Ovary (tissue), 10 donors: ENCODE measurements at places on chromosomes 1 and 21.

DNA sequence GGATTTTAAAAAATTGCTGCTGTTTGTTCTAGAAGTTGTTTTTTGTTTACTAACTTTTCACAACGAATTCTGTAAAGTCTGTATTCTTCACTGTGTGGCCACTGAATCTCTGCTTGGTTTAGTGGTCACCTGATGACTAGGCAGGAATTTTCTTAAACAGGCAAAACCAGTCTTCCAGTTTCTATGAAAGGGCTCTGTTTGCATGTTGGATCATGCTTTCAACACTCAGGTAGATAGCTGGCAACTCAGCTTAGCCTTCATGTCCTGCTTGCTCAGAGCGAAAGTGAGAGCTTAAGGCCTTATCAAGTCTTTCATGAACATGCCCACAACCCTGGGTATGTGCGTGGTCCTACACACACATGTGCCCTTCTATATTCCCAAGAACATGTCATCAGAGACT lies 52.4 kb upstream of the CCDC190 start:
- DNase-seq: no peak

DNA sequence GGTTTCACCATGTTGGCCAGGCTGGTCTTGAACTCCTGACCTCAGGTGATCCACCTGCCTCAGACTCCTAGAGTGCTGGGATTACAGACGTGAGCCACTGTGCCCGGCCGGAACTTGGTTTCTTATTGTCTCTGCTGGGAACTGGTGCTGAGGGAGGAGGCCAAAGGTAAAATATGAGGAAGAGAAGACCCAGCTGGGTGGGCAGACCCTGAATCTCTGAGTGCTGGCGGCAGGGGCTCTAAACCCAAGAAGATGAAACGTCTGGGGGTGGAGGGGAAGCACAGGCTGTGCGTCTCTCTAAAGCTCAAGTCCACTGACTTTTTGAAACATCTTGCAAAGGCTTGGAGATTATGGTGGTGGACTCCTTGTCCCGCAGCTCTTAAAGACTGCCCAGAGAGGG lies 82.0 kb upstream of the TLR5 start:
- no peak for DNase-seq

GRCh38 chr1:59520827-59521418 lies 224.0 kb downstream of the FGGY start:
- peak; percentile 76 for DNase-seq

DNA sequence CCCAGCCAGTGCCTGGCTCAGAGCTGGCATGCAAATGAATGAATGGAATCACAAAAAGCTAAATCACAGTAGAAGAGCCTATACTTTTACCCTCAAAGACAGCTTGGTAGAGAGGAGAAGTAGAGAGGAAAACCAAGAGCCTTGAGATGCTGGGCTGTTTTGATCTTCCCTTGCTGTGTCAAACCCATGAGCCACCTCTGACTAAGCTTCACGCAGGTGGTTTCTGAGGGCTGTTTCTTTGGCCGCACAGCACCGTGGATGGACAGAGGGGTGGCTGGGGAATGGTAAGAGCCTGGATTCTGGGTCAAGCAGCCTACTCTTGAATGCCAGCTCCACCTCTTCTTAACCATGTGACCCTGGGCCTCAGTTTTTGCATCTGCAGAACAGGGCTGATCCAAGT lies 18.6 kb downstream of the ABCG1 start:
- DNase-seq: no peak

DNA sequence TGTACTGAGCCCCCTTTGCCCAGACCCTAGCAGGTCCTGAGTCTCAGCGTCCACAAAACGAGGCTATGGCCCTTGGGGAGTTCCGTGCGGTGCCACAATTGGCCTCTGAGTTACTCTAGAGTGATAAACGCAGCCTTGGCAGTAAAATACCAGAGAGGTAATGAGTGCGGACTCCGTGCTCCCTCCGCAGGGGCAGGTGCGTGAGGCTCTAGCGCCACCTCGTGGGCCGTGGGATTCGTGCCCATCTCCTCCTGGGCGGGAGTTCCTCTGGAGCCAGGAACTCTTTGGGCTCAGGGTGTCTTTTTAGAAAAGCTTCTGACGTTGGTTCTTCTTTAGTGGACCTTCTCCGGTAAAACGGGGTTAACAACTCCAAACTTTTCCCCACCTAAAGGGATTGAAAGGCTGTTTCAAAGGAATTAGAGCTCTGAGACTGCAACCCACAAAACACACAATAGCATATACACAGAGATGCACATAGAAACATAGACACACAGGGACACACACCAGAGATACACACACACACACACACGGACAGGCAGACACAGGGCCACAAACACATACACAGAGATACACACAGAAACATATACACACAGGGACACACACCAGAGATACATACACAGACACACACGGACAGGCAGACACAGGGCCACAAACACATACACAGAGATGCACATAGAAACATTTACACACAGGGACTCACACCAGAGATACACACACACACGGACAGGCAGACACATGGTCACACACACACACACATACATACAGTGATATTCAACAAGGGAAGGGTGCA lies 99.4 kb downstream of the KCNJ15 start:
- DNase-seq: peak; percentile 89
